ENCODE measurements at places on chromosomes 2 and 18.

DNA sequence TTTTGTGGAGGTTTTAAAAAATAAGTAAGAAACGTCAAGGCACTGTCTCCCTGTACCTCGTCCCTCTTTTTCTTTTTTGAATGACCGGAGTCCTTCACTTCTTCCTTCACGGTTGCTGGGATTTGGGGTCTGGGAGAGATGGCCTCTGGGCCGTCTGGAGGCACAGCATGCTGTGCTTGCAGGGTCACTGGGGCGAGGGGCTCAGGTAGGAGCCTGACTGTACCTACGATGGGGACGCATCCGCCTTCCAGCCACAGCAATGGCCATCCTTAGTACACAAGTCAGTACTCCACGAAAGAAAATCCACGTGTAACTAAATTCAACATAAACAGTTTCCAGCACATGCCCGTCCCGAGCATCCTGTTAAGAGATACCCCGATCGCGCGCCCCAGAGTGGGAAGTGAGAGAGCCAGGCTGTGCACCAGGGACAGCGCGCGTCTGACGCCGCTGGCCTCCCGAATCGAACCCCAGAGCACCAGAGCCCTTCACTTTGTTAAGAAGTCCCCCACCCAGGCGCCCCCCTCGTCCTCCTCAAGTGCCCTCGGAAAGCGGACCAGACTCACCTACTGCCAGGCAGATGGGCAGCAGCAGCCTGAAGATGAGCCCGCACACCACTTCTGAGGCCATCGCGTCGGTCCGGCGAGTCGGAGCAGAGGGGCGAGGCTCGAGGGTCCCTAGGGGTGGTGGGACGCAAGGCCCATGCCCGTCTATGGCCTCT is 1.2 kb downstream of the PIEZO2 start:
- no peak for DNase-seq

DNA sequence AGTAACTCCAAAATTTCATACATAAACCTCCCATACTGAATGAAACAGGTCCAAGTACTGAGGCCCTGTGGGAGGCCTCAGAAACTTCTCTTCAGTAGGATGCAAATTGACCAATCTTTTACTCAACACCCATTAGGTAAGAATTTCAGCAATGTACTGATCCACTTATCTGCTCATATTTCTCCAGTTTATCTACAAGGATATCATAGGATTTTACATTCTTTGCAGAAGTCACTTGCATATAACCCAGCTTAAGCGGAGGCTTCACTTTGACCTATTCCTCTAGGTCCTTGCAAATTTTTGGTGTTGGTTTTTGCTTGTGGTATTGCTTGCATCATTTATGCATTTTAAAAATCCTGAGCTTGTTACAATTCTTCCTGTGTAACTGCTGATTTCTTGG is 28.8 kb upstream of the SLC3A1 start:
- DNase-seq, result no peak

GRCh38 chr2:168666339-168666738 is 136.1 kb upstream of the NOSTRIN start:
- no peak for DNase-seq

DNA sequence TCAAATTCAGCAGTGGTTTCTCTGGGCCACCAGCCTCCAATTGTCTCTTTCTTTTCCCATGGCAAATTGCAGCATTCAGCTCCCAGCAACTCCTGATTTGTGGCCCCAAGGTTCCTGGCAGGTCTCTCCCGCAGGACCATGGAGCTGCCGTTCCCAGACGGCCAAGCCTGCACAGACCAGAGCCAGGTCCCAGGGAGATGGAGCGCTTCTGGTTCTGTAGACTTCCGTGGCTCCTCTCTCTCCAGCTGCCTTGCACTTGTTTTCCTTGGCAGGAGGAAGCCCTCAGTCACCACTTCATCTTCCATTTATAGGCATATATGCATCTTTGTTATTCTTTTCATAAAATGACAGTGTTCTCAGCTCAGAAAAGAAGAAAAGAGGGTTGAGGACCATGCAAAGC is 21.7 kb downstream of the TNP1 start:
- no peak for DNase-seq

DNA sequence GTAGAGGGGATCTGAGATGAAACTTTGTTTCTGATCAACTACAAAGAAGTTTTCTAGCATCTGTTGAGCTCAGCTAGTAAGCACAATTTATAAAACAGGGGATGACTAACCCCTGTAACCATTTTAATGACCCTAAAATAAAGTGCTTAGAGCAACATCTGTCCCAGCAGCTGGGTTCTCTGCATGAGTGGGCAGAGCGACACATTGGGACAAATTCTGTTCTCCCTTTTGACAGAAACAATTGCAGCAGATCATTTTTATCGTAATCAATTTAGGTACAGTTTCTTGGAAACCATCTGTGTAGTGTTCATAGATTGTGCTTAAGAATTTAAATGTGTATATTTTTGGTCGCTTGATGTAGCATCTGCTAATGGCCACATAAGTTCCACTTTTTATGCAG is 678.0 kb downstream of the RNF144A start:
- no peak for DNase-seq

GRCh38 chr2:178828486-178828881 is 21.3 kb upstream of the TTN start:
- no peak for DNase-seq

GRCh38 chr2:134975281-134976009 is 56.8 kb downstream of the CCNT2 start:
- no peak for DNase-seq

GRCh38 chr2:98730053-98730706 is 752 bp downstream of the MGAT4A start:
- no peak for DNase-seq

DNA sequence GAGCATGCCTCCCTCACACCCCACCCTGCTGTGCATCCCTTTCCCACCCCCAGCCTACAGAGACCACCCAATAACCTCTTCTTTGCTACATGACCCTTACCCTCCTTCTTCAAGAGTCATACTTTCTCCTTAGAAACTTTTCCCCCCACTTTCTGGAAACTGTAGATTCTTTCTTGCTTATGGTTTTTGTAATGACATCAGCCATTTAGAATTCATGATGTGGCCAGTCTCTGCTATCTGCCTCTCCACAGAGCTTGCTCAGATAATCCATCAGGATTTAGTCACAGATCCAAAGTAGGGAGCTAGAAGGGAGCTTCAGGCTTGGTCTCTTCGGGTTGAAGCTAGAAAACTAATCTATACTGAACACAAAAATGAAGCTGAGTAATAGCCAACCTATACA is 36.5 kb downstream of the GALM start:
- DNase-seq, result peak; percentile 82

DNA sequence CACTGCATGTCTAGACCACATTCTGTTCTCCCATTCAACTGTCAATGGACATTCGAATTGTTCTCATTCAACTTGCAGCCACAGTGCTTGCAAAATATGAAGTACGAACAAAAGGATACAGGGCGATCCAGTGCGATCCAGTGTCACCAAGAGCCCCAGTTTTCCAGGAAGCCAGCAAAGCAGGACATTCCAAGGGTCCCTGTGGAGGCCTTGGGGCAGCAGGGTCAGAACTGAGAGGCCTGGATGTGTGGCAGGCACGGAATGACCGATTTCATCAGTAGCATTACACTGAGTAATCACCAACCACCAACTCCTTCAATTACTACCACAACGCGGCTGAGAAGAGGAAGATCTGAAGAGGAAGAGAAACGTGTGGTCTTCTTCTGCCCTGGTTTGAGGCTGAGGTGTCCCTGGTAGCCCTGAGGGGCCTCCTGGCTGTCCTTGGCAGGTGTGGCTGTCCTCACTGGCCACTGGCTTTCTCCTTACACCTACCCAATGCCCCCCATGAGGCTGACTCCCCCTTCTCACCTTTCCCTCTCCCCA is 172.7 kb upstream of the FHL2 start:
- DNase-seq, result no peak

GRCh38 chr18:9403795-9404564 is 69.4 kb downstream of the TWSG1 start:
- no peak for DNase-seq
